Stimulated activated CD8-positive, alpha-beta memory T cell treated with anti-CD3 and anti-CD28 coated beads, Interleukin-4, amount 100 ng/mL, for 1 hour (primary cell): ENCODE measurements at places on chromosomes 16 and 17.

DNA sequence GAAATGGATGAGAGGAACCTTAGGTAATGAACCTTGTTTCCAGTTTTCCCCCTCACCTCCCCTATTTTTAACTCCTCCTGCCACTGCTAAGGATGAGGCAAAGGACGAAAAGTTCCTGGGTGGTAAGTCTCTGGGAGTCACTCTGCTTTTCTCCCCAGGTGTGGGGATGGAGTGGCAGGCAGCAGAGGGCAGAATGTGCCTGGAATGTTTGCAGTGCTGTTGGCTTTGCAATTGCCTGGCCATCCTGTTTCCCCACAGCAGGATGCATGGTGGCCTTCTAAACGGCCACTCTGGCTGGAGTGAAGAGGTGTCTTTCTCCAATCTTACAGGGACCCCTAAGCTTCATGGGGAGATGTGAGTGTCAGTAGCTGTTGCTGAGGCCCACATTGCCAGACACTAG is 432.5 kb upstream of the ZFHX3 start:
- DNase-seq, result no peak

- no peak for DNase-seq
Observed at GRCh38 chr16:79628988-79629387, 28.5 kb upstream of the MAF start.

GRCh38 chr17:5485270-5486205 is at the start of gene DERL2:
Gene DERL2, minus strand, starts transcription at chr17:5486178. Its CDS starts 17 bp downstream, at chr17:5486161.
- no peak for DNase-seq

- no peak for DNase-seq
Observed at GRCh38 chr17:17082878-17083277, 40.6 kb downstream of the MPRIP start.

GRCh38 chr16:28873543-28874201 is 4.6 kb upstream of the ATP2A1 start:
- DNase-seq, result no peak

DNA sequence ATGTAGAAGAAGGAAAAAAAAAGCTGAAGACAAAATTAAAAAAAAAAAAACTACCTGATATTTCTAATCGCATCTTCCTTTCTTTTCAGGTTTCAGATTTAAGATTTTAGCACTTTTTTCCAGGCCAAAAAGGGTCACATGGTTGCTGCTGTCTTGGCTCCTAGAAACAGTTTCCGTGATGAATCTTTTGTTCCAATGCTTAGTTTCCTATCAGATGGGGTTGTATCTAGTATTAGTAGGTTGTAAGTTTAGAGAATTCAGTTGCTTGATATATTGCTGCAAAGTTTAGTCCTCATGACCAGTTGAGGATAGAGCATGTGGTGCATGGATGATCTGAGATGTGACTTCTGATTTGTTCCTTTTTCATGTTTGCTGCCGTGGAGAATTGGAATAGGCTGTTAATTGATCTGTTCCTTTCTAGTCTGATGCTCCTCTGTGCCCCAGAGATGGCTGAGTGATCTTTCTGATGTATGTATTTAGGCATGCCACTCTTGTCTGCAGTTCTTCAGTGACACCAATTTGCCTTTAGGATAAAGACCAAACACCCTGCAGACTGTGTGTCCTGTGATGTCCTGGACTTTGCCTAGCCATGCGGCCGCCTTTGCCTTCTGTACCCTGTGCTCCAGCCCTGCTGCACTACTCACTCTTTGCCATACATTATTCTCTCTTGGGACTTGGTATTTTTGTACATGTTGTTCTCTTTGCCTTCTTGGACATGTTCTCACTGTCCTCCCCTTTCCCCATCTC is 94.0 kb downstream of the MRTFB start:
- DNase-seq, result no peak

GRCh38 chr17:42561897-42562387 is at the start of gene COASY:
Gene COASY, plus strand, starts transcription at chr17:42562148. Its CDS starts 475 bp downstream, at chr17:42562623.
- DNase-seq, result peak; percentile 68

DNA sequence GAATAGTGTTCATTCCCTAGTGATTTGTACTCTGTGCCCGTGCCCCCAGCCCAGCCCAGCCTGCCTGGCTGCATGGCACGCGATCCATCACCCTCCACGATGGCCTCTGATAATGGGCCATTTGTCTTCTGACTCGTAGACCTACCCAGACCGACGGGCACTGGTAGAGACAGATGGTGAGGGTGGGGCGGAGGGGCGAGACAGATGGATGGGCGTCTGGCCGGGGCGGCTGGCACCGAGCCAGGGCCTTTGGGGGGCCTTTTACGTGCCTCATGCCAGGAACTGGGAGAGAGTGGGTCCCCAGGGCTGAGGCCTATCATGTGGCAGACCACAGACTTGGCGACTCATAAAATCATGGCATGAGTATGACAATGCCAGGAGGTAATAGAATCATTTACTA is 25.4 kb downstream of the CRHR1 start:
- no peak for DNase-seq

DNA sequence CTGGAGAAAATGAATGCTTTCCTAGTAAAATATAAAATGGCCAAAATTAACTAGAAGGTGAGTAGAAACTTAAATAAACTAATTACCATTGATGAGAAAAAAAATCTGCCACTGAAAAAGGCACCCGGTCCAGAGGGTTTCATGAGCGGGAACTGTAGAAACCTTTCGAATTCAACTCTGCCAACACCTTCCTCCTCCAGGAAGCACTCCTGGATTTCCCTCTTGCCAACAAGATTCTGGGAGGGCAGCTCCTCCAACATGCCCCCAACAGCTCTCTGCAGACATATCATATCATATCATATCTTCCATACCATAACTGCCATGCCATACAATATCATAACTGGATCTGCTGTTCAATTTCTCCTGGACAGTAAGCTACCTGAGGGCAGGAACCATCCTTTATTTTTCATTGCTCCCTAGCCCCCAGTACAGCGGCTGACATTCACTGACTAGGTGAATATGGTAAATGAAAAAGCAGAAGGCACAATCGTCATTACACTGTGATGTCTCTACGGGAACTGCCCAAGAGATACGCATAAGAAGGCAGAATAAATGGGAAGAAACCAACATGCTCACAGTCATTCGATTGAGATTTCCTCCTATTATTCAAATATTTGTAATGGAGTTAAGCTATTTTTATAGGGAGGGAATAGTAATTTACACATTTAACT is 9.2 kb downstream of the ARHGAP27 start:
- DNase-seq, result no peak

DNA sequence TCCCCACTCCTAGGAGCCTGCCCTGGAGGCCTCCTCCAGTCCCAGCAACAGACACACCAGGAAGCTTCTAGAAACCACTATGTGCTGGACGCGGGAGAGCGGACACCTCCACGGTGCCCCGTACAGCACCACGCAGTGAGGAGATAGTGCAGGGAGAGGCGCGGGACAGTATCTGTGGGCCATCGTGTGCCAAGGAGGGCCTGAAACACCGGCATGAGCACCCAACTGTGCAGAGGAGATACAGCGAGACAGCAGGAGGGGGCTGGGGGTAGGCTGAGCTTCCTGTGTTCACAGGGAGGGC is 57.7 kb downstream of the ZNF778 start:
- DNase-seq, result no peak

- DNase-seq, result no peak
Observed at GRCh38 chr17:39170109-39170508, 4.1 kb upstream of the ARL5C start.

- DNase-seq, result no peak
Observed at GRCh38 chr16:82660966-82661365, 34.2 kb downstream of the CDH13 start.

GRCh38 chr16:1610071-1610898 is 1.6 kb downstream of the IFT140 start:
- peak; percentile 65 for DNase-seq

DNA sequence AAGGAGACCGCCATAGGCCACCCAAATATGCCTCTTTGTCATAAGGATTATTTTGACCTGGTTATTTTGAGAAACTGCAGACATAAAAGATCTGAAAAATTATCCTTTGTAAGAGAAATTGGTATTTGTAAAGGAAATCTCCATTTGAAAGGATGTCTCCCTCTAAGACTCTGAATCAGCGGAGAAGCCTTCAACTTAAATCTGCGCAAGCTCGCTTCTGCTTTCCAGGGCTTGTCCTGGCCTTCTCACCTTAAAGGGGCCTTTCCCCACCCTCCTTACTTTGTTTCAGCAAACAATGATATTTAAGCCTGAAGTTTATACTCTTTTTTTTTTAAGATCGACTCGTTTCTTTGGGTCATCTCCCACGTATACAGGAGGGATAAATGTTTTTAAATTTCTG is 34.5 kb downstream of the HSBP1 start:
- no peak for DNase-seq

- DNase-seq, result no peak
Observed at GRCh38 chr17:56290802-56291118, 137.5 kb downstream of the ANKFN1 start.
